ENCODE measurements at places on chromosomes 5 and 9.
A peak's percentile ranks its signal among the peaks of the same experiment; 100 is the strongest.

DNA sequence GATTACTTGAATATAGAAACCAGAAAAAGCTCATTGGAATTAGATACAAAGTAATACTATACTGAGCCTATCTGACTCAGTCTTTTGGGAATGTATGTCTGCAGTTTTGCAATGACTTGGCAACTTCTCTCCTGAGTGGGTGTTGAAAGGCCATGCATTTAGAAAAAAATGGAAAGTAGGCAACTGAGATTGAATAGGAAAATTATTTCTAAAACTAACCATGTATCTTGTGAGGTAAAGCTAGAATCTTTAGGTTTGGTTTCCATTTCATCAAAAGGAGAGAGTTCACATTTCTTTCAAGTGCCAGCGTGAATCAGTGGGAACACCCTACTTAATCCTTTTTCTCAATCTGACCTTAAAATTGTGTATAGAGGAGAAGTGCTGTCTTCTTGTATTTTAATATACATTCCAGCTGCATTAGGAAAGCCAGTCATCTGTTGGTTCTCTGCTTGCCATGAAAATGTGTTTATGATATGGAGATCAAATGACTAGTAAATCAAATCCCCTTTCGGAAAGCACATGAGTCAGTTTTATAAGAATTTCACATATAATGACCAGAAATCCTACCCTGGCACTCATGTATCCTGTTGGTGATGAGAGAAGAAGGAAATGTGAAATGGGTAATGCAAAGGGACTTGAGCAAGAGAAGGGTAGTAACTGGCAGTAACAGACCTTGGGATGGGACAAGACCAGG, 30.4 kb downstream of the NFX1 start:
- peak; percentile 27 for DNase-seq

- no peak for DNase-seq
Measured at GRCh38 chr9:4010309-4010708, 289.6 kb downstream of the GLIS3 start.

GRCh38 chr9:6904371-6904770, 146.6 kb downstream of the KDM4C start:
- DNase-seq: no peak

DNA sequence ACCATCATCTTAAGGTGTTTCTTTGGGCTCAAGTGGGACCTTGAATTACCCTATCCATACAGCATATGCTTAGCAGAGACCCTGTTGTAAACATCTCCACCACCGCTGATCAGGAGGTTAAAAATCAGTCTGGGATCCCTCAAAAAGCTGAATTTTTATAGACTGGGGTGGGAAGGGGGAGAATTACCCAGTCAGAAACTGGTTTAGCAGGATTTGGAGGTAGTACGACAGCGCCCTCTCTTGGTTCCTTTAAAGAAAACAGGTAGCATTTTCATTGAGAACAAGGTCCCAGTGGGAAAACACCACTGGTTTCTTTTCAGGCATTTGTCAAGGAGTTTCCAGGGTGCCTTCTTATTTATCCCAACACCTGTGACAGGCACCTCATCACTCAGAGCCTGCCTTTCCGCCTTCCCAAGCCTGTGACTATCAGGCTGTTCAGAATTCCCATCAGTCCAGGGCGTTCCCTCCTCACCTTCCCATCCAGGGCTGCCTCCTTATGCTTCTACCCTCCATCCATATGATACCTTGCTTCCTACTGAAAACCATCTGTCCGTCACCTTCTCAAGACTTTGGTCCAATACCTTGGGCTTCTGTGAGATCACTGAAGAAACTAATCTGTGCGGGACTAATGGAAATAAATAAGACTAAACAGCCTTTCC, 203.8 kb upstream of the RAI14 start:
- DNase-seq: no peak

DNA sequence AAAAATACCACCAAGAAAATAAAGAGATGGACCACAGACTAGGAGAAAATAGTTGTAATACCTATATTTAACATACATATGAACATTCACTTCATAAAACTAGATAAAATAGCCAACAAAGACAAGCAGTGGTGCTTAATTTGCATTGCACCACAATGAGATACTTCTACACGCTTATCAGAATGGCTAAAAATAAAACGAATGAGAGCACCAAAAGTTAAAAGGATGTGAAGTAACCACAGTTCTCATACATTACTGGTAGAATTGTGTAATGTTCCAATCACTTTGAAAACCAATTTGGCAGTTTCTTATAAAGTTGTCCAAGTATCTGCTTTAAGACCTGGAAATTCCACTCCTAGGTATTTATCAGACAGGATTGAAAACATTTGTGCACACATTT, 198.9 kb upstream of the SGCD start:
- DNase-seq: no peak

DNA sequence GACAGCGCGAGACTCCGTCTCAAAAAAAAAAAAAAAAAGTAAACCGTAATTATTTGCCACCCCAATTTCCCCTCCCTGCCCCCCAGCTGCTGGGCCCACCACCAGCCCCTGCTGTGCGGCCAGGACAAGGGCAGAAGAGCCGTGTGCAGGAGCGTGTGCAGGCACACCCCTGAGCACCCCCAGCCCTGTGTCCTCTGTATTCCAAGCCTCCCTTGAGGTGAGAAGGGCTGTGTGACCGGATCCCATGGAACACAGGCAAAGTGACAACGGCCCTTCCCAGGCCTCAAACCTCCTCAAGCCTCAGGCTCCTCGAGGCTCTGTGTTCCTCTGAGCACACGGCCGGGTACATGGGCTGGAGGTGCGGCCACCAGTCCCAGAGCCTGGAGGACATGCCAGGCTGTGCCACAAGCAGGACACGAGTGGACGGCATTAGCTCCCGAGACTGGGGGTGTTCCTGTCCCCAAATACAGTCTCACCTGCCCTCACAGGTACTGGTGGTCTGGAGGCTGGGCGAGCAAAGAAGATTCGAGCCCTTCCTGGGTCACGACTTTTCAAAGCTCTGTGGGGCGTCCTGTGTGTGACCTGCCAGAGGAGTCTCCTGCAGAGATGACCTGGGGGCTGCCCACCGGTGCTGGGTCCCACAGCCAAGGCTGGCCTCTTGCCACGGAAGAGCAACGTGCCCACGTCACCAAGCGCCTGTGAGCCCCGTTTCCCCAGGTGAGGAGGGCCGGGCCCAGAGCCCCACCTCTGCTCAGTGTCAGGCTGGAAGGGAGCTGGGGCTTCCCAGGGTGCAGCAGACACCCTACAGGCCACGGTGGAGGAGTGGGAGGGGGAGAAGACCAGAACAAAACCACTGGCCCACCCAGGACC, 47.1 kb upstream of the SIMC1 start:
- no peak for DNase-seq

DNA sequence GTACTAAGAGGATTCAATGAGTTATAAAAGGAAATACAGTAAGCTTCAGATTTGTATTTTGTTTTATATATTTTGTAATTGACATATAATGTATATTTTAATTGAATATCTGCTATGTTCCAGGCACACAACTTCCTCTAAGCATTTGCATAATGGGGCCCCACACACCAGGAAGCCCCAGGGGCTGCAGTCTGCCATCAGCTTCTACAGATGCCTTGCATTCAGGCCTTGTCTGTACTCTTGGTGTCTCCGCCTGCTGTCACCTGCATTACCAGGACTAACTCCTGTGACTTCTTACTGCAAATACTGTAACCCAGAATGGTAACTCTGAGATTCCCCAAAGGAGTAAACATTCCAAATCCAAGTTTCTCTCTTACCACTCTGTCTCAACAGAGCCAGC, 20.6 kb downstream of the ARL15 start:
- no peak for DNase-seq

DNA sequence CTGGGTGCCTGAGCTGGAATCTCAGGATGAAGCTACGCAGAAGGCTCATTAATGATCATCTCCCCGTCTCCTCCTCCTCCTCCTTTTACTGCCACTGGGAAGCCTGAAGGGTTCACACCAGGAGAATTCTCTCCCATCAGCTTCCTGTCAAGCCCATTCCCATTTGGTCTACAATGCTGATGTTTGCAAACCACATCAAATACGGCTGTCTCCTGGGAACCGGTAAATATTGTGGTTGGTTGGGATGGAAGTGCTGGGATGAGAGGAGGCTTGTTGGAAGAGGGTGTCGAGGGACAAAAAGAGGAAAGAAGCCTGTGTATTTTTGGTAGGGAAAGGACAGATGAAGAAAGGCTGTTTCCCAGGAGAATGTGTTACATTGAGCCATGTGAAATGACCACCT, 13.2 kb upstream of the S1PR3 start:
- DNase-seq: no peak

DNA sequence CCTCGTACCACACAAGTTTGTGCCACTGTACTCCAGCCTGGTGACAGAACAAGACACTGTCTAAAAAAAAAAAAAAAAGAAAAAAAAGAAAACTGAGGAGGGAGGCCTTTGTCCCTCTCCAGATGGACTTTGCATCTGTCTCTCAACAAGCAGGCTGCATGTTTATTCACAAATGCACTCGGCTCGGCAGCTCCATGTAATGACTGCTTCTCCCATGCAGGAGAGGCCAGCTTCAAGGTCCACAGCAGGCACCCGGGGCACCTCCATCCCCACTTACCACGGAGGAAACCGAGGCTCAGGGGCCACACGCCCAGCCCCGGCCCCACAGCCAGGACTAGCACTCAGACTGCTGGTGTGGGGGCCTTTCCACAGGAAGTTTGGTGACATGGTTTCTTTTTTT, 13.1 kb upstream of the NCS1 start:
- no peak for DNase-seq

- no peak for DNase-seq
Measured at GRCh38 chr5:96243203-96243602, 189.8 kb downstream of the PCSK1 start.

- no peak for DNase-seq
Measured at GRCh38 chr5:41921166-41921565, 3.9 kb upstream of the FBXO4 start.

DNA sequence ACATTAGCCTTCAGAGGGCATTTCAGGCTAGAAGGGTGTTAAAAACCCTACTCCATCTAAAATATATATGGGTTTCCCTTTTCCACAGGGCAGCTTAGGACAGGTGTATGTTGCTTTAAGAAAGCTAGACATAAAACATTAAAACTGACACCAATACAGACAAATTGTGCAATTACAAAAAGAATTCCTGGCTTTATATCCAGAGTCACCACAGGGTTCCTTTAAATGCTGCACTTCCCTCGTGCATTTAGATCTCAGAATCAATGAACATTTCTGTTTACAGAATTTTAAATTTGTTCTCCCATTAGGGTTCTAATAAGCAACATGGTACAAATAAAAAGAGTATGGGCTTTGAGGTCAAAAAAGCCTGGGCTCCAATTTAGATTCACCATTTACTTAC, 170.2 kb downstream of the MAPKAP1 start:
- DNase-seq: no peak

- DNase-seq: no peak
Measured at GRCh38 chr5:90221951-90222350, 187.6 kb downstream of the CETN3 start.

DNA sequence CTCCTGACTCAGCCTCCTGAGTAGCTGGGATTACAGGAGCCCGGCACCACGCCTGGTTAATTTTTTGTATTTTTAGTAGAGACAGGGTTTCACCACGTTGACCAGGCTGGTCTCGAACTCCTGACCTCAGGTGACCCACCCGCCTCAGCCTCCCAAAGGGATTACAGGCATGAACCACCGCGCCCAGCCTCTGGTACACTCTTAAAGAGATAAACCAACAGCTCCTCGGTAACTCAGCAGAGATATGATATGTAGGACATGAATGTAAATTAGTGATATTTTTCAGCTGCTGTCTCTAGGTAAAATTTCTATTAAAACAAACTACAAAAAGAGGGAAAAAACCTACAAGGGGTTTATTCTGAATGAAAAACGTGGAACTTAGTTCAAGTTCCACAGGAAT, 42.8 kb upstream of the HK3 start:
- no peak for DNase-seq

- DNase-seq: no peak
Measured at GRCh38 chr9:34310215-34310614, 18.9 kb downstream of the KIF24 start.

DNA sequence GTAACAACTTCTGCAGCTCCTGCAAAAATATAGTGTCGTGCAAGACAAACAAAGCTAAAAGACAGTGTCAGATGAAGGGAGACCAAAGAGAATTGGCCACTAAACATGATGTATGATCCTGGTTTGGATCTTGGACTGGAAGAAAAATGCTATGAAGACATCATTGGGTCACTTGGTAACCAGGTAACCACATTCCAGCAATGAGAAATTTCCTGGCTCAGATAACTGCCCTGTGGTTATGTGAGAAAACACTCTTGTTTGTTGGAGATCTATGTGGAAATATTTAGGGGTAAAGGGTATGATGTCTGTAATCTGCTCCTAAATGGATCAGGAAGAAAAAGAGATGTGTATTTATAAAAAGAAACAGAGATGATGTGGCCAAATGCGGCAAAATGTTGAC, 45.5 kb upstream of the ANKRD33B start:
- no peak for DNase-seq

DNA sequence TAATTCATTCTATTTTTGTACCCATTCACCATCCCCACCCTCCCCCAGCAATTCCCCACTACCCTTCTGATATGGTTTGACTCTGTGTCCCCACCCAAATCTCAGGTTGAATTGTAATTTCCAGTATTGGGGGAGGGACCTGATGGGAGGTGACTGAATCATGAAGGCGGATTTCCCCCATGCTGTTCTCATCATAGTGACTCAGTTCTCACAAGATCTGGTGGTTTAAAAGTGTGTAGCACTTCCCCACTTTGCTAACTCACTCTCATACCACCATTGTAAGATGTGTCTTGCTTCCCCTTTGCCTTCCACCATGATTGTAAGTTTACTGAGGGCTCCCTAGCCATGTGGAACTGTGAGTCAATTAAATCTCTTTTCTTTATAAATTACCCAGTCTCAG, 25.9 kb upstream of the TESK1 start:
- DNase-seq: no peak

DNA sequence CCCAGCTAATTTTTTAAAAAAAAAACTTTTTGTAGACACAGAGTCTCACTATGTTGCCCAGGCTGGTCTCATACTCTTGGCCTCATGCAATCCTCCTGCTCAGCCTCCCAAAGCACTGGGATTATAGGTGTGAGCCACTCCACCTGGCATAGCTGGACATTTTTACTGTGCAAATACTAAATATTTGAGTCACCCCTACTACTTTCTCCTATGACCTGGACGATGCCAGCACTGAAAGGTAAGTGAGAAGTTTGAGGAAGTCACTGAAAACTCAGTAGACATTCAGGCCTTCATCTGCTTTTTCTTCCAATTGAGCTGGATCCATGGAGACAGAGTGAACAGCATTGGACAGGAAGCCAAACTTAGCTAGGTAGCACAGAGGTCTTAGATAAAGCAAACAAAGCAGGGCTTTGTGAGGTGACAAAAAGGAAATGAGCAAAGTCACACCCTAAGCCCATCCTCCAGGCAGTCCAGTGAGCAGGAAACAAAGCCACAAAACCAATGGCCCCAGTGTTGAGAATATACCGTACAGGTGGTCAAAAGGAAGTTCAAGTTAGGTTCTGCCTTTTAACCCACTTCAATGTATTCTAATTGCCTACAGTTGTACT, 192.6 kb upstream of the RASA1 start:
- no peak for DNase-seq

Measured in uterus (tissue), 4 donors.